K562 (cell line): ENCODE measurements at places on chromosomes 4 and X.

DNA sequence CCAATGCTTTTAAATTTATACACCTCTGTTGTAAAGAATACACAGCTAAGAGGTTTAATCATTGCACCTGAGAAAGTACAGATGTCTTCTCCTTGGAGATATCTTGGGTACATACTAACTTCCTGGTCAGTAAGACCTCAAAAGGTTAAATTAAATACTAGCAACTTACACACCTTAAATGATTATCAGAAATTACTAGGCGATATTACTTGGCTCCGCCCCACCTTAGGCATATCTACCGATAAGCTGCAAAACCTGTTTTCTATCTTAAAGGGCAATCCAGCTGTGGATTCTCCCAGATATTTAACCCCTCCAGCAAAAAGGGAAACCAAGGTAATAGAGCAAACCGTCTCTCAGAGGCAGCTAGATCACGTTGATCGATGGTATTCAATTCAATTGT lies 819.4 kb downstream of the FAM133A start:
- no peak for DNase-seq

DNA sequence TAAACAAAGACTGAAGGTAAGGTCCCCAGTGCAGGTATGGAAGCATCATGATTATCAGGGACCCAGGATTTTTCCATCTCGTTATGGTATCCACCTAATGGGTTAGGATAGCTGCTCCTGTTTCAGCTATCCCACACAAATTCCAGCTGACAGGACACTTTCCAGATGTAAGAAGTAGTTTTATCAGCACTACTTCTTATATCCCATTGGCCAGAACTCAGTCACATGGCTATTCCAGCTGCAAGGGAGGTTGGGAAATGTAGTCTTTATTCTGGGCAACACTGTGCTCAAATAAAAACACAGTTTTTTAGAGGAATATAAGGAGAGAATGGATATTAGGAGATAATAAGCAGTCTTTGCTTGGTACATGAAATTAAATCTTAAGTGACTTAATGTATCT lies 96.7 kb downstream of the SRPX start:
- no peak for DNase-seq

GRCh38 chrX:74980802-74981201 lies 55.5 kb upstream of the NEXMIF start:
- DNase-seq = no peak

DNA sequence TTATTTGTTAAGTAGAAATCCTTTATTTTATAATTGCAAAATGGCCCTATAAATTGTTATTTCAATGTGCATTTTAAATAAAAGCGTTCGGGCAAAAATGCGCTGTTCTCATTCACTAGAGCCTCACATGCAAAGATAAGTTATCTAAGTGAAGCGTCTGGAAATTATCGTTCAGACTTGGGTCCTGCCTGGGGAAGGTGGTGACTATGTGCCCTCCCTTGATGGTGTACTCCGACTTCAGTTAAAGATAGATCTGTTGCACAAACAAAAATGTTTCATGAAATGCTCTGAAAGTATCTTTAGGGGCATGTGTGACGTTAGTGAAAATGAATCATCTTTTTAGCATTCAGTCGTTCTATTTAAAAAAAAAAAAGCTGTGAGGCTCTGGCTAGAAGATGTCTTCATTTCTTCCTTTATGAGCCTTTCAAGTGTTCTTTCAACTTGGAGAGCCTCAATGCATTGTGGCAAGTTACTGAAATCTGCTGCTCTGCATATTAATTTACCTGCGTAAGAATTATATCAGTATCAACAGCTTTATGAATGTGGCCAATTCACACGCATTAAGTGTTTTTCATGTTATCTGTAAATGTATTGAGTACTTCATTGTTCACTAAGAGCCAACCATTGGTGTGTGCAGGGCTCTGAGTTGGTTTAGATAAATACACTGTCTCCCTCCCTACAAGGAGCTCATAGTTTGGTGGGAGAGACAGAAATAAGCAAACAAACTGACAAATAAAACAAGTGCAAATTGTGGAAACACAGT lies 83.0 kb downstream of the AFF1 start:
- DNase-seq = peak; percentile 50

- no peak for DNase-seq
These were observed 29.0 kb downstream of the RTL5 start for GRCh38 chrX:72102760-72103159.

- no peak for DNase-seq
These were observed 1133.9 kb downstream of the SH3BGRL start for GRCh38 chrX:82335772-82336171.

DNA sequence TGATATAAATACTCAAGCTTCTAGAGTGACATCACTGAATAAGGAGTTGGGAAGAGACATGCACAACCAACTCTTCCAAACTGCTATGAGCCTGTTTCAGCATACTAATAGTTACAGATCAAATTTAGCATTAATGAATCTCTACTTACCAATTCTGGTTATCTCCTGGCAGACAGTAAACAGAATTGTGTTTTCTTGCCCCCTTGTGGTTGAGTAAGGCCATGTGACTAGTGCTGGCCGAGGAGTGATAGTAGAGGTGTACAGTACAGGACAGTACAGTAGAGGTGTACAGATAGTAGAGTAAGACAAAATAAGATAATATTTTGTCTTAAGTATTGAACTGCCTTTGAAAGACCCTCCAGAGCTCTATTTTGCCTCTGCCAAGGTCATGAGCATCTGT lies 681.4 kb downstream of the GABRG1 start:
- DNase-seq = no peak

GRCh38 chr4:26356081-26356501 lies 35.3 kb downstream of the RBPJ start:
- no peak for DNase-seq

DNA sequence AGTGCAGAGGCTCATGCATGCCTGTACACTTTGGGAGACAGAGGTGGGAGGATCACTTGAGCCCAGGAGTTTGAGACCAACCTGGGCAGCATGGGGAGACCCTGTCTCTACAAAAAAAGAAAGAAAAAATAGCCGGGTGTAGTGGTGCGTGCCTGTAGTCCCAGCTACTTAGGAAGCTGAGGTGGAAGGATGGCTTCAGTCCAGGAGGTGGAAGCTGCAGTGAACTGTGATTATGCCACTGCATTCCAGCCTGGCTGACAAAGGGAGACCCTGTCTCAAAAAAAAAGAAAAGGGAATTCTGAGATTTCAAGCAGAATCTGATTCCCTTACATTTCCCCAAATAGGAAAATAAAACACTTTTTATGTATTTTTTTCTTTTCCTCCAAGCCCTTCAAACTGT lies 83.5 kb downstream of the SYNPO2 start:
- DNase-seq = no peak

- DNase-seq = no peak
These were observed 83.7 kb downstream of the ACOX3 start for GRCh38 chr4:8356856-8357255.

DNA sequence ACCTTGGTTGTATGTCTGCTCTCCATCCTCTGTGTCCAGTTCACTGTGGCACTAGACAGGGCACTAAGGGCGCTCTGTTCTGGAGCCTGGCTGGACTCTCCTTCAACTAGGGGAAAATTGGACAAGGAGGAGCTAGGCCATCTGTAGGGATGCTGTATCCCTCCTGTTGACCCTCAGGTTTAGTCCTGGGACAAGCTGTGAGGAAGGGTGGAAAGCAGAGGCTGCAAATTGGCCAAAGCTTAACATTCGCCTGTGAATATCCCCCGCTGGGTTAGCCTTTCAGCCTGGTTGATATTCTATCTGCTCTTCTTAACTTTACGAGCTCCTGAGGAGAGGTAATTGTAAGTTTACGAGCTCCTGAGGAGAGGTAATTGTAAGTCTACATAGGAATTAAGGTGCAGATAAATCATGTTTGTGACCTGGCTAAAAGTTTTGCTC lies 64.4 kb upstream of the ENPEP start:
- no peak for DNase-seq

DNA sequence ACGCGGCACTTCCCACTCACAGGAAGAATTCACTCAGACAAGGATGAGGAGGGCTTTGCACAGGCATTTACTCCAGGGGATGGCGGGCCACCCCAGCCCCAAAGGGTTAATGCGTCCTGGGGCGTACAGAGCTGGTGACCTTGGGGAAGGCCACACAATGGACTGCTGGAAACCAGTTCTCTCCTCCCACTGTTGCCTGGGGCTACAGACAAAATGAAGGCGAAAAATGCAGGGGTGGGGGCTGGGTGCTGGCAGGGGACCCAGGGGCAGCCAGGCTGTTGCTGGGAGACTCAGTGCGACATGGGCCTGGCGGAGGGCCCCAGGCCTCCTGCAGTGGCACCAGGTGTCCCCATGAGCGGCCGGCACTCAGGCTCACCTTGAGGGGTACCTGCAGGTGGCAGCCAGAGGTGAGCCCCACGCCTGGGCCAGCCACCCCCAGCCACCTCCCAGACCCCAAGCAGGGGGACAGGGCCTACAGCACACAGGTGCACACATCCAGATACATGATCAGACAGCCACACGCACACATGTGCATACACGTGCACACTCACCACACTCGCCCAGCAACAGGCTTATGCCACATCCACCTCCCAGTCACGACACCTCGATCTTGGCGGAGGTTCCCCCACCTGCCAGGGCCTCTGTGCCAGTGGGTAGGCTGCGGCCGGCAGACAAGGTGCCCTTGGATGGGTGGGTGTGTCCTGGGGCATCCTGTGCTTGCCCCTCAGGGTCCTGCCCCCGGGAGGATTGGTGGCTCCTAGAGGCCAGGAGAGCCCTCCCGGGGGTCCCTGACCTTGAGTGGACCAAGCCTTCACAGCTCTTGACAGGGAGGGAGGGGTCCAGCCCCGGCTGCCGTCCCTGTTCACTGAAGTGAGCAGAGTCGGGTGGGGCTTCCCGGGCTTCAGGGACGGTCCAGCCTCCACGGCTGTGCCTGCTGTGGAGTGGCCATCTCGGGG lies 13.1 kb downstream of the NAT8L start:
- DNase-seq = no peak

DNA sequence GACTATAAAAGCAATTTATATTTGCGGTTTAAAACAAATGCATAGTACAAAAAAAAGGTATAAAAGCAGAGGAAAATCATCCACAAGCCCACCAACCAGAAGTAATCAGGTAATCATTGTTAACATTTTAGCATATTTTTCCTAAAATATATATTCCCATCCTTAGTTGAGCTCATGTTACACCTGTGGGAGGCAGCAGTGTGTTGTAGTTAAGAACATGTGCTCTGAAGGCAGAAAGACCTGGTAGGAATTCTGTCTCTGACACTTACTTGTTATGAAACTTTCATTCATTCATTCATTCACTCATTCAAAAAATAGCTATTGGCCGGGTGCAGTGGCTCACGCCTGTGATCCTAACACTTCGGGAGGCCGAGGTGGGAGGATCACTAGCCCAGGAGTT lies 15.4 kb upstream of the CDKL5 start:
- DNase-seq = no peak

DNA sequence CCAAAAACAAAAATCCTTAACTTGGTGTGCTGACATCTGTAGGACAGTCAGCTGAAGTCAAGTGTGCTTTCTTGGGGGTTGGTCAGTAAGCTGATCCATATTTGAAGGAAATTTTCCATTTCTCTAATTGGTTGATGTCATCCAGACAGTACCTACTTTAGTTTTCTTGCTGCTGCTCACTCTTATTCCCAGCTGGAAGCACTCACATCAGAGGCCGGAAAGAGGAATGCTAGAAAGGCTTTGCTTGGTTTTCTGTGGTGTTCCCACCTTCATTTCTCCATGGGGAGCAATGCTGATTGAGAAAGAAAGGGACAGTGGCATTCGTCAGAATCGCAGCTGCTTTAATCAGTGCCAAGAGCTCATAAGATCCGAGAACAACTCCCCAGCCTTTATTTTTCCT lies 227.0 kb downstream of the C4orf33 start:
- no peak for DNase-seq

DNA sequence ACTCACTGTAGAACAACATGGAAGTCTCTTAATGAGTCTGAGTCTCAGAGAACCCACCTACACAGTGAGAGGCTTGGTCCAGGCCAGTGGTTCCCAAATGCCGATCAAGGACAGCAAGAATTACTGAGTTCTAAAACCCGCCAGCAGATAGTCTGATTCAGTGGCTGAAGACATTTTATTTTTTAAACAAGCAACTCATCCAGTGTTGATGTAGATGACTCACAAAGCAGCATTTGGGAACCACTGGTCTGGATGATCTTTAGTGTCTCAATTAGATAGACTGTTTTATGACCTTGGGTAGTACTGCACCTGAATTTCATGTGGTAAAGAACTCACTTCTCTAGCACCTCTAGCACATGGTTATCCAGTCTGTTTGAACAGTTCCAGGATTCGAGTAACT lies 193.6 kb downstream of the FBXW7 start:
- no peak for DNase-seq

DNA sequence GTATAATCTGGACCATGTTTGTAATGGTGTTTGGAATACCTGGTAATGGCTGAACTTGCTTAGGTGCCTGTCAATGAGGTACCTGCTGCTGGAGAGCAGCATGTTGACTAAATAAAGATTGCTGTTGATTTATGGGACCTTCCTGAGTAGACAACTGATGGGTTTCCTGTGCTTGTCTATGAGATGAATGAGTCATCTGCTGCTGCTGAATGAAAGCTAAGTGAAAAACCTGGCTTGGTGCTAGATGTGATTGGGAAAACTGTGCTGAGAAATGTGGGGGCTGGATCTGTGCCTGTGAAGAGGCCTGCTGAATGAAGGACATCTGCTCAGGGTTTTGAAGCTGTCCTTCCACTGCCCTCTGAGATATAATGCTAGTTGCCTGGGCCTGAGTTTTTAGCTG lies 69.6 kb downstream of the WNK3 start:
- no peak for DNase-seq

DNA sequence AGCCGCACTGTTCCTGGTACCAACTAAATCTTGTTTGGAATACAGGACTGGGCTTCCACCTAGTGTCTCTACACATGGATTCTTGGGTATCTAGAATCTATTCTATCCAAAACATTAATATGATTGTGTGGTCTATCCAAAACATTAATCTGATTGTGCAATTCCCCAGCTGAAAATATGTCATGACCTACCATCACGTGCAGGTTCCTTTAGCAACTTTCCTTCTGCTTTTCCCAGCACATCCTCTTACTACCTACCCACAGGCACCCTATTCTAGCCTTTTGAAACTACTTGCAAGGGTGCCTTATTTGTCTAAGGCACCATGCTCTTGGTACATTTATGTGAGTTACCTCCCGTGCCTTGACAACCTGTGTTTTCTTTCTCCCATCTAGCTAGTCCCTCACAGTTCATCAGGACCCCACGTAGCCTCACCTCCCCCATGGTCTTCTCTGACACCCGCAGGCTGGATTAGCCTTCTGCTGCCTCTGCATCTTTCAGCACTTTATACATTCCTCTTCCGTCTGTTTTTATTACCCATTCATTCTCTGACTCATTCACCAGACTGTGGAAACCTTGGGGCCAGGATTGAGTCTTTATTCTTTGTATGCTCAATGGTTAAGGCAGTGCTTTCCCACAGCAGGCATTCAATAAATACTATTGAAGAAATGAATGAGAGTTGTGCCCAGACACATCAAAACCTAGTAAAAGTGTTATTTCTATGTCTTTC lies 88.8 kb upstream of the FAM9B start:
- DNase-seq = no peak
